Right cardiac atrium (tissue), 5 donors: ENCODE measurements at places on chromosomes 5 and 9. TPM values are rescaled to one million over a fixed set of nuclear protein-coding genes. Genes with fewer than 3 reads are reported as not detected.

The IL9 gene
- total RNA-seq, result not detected

The FBXO4 gene
- 4.1 TPM for total RNA-seq

The ADAMTSL1 gene
- 3.0 TPM for total RNA-seq

The FAM221B gene
- total RNA-seq, result not detected

The CCNJL gene
- total RNA-seq, result 4.3 TPM

The STPG3 gene
- 0.32 TPM for total RNA-seq

The BARHL1 gene
- total RNA-seq, result not detected

The ST8SIA4 gene
- 4.1 TPM for total RNA-seq

The CARTPT gene
- total RNA-seq, result not detected
